ENCODE measurements at places on chromosomes 5 and 9.

GRCh38 chr9:33476503-33476902 lies 2.8 kb upstream of the NOL6 start:
- peaks cover 13% of the 10 kb centered on the region for H3K4me1 ChIP-seq
- DNase-seq = no peak

- H3K27ac ChIP-seq = no peak overlapping the region
- 0 out of 2 replicates have a peak, but pooled peaks cover 4% of the 10 kb centered on the region for H3K4me1 ChIP-seq
- H3K4me3 ChIP-seq = no peak overlapping the region
- peak; percentile 39 for DNase-seq
Measured at GRCh38 chr5:139863855-139864558, 68.4 kb downstream of the PSD2 start.

GRCh38 chr9:130191068-130191748 lies 19.0 kb downstream of the NCS1 start:
- DNase-seq = no peak
- no peaks in the 10 kb centered on the region for H3K4me1 ChIP-seq
- H3K27ac ChIP-seq = no peak overlapping the region
- no peak overlapping the region for H3K4me3 ChIP-seq
- no peaks in the 10 kb centered on the region for H3K36me3 ChIP-seq

DNA sequence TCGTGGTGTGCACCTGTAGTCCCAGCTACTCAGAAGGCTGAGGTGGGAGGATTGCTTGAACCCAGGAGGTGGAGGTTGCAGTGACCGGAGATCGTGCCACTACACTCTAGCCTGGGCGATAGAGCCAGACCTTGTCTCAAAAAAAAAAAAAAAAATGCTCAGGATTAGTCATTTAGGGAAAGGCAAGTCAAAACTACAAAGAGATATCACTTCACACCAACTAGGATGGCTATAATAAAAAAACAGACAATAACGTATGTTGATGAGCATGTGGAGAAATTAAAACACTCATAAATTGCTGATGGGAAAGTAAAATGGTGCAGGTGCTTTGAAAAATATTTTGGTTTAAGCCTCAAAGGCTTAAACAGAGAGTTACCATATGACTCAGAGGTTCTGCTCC lies 6.3 kb upstream of the ANKRD34B start:
- H3K4me1 ChIP-seq = no peaks in the 10 kb centered on the region
- H3K4me3 ChIP-seq = no peak overlapping the region
- DNase-seq = no peak
- no peaks in the 10 kb centered on the region for H3K27me3 ChIP-seq

GRCh38 chr9:23539311-23539710 lies 286.7 kb downstream of the ELAVL2 start:
- no peak overlapping the region for H3K4me3 ChIP-seq
- no peak overlapping the region for H3K27ac ChIP-seq
- no peaks in the 10 kb centered on the region for H3K36me3 ChIP-seq
- H3K27me3 ChIP-seq = no peaks in the 10 kb centered on the region
- no peaks in the 10 kb centered on the region for H3K4me1 ChIP-seq

- no peak overlapping the region for H3K27ac ChIP-seq
- DNase-seq = no peak
- H3K4me3 ChIP-seq = no peak overlapping the region
- no peaks in the 10 kb centered on the region for H3K4me1 ChIP-seq
- no peaks in the 10 kb centered on the region for H3K36me3 ChIP-seq
Measured at GRCh38 chr5:10556893-10557746, 6.8 kb upstream of the ANKRD33B start.

DNA sequence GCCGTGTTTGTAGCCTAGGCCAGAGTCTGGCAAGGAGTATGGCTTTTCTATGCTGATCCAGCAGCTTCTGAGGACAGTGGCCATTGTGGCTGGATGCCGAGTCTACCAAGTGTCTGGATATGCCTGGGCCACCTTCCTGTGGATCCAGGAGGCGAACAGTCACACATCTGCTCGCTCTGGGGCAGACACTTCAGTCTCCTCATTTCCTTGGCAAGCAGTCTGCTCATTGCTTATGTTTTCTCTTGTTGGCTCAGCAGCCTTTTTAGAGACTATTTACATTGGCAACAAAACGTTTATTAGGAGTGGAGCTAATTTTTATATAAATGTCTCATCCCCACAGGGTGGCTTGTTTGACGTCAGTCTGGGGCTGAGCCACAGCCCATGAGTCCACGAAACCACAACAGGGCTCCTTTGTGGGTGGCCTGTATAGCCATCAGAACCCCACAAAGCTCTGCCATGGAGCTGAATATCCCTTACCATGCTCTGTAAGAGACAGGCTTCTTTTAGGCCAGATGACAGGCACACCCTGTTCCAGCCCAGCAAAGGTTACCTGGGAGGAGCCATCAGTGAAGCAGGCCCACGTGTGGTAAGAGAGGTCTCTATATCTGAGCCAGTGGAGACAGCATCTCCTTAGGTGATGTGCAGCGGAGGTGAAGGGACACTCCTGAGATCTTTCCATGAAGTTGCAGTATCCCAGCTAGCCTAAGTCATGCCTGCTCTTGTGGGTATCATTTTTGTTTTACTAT lies 221.7 kb downstream of the DIRAS2 start:
- no peak overlapping the region for H3K4me3 ChIP-seq
- H3K27me3 ChIP-seq = no peaks in the 10 kb centered on the region
- H3K36me3 ChIP-seq = no peaks in the 10 kb centered on the region
- DNase-seq = no peak
- no peak overlapping the region for H3K27ac ChIP-seq

DNA sequence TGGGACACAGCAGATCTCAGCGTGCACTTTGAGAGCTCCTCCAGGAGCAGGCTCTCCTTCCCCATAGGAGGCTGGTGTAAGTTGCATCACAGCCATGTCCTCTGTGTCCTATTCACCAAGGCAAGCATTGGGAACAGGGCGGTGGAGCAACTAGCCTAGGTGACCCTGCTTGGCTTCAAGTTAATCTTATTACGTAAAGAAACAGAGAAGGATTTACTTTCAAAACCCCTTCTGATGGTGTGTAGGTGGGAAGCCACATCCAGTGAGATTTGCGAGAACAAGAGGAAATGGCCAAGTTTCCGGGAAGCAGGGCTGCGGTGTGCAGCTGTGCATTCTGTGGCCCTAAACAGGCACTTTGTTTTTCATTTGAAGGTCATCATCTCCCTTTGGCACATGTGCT lies 80.2 kb downstream of the TRIO start:
- no peak overlapping the region for H3K27ac ChIP-seq
- no peak overlapping the region for H3K4me3 ChIP-seq
- H3K36me3 ChIP-seq = no peaks in the 10 kb centered on the region

DNA sequence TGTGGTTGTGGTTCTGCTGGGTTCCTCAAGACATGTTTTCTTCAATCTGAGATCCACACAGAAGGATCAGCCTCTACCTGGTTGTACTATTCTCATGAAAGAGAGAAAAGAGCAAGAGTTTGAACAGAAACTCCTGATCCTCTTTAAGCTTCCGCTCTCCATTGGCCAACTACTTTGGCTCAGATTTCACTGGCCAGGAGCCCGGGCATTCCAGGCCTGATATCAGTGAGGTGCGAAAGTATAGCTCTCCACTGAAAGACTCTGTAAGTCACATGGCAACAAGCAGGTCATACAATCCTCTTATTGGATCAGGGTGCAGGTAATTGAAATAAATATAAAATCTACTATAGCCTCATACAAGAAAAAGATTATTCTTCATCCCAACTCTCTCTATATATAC lies 920.5 kb downstream of the TLE4 start:
- H3K4me1 ChIP-seq = no peaks in the 10 kb centered on the region
- H3K27me3 ChIP-seq = no peaks in the 10 kb centered on the region
- no peak overlapping the region for H3K27ac ChIP-seq
- DNase-seq = no peak
- H3K36me3 ChIP-seq = no peaks in the 10 kb centered on the region

DNA sequence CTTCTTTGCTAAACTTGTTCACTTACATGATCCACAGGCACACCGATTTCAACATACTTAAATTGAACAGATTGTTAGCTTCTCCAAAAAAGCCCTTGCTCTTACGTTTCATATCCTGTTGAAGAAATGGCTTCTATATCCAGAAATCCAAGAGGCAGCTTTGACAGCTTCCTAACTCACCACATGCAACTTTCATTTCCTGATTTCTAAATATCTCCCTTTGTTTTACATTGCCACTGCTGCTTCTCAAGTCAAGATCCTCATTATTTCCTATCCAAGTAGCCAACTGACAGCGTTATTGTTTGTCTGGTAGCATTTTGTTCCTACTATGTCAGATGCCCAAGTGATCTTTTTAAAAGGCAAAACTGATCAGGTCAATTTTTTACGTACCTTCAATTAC lies 913.2 kb upstream of the TYRP1 start:
- no peaks in the 10 kb centered on the region for H3K27me3 ChIP-seq
- no peaks in the 10 kb centered on the region for H3K4me1 ChIP-seq
- no peak for DNase-seq
- H3K36me3 ChIP-seq = no peaks in the 10 kb centered on the region
- H3K27ac ChIP-seq = no peak overlapping the region
- H3K4me3 ChIP-seq = no peak overlapping the region

DNA sequence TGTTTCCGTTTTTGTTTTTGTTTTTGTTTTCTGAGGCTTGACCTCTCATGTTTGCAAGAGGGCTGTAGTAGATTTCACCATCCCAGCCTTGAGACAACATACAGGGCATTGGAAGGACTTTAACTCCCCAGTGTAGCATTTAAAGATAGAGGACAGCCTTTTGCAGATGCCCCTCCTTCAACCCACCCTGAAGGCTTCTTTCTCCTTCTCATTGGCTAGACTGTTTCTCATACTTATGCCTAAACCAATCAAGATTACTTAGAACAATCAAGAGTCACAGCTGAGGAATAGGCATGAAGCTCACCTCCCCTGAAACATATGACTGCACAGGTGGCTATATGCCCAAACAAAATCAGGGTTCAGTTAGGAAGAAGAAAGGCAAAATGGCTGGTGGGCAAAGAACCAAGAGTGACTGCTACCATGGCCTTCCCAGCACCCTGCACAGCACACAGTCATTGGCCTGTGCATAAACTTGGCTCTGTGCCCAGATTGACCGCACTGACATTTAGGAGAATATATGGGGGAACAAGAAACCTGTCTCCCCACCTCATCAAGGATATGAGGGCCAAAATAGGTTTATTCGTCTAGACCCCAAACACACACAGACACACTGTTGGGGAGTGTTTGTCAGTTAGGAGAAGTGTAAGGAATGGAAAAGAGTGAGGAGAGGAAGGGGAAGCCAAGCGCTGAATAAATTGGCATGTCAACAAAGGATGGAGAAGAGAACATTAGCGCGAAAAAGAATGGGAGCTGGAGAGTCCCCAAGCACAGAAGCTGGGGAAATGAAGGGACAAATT lies 137.3 kb upstream of the RANBP3L start:
- no peak for DNase-seq
- H3K27ac ChIP-seq = no peak overlapping the region
- H3K36me3 ChIP-seq = no peaks in the 10 kb centered on the region
- H3K4me1 ChIP-seq = no peaks in the 10 kb centered on the region
- no peaks in the 10 kb centered on the region for H3K27me3 ChIP-seq
- H3K4me3 ChIP-seq = no peak overlapping the region

DNA sequence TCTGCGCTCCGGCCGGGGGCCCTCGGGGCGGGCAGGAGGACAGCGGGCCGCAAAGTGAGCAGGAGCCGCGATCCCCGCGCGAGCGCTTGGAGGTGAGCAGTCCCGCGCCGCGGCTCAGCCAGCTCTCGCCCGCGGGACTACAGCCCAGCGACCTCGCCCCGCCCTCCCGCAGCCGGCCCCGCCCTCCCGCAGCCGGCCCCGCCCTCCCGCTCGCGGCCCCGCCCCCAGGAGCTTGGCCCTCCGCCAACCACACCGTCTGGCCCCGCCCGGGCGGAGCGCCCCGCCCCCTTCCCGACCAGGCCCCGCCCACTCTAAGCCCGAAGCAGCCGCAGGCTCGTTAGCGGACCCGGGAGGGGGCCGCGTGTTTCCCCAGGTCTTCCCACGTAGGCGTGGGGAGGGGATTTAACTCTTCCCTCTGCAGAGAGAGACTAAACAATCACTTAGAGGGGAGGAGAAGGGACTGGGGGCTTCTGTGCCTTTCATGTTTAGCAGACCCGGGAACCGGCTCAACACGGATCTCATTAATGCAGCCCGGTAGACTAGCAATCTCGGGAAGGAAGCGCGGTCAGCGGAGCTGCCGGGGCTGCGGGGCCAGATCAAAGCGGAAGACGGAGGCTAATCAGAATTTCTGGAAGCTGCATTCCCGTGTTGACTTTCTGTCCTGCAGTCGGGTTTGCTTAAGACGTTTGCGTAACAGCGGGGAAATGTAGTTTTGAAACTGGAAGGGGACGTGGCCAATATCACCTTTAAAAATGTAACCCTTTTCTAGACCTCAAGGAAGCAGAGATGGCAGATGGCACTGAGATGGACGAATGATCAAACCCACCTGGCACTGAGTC lies at the start of gene MYO10:
Gene MYO10 (minus strand): TSS at position 139 of the 839 bp plus-strand sequence. CDS start 480 bp downstream, outside the sequence.
- H3K36me3 ChIP-seq = no peaks in the 10 kb centered on the region
- H3K4me3 ChIP-seq = no peak within 1 kb of the TSS
- H3K27ac ChIP-seq = no peak within 1 kb of the TSS
- no peak for DNase-seq
- no peaks in the 10 kb centered on the region for H3K27me3 ChIP-seq
- no peaks in the 10 kb centered on the region for H3K4me1 ChIP-seq

- H3K27me3 ChIP-seq = no peaks in the 10 kb centered on the region
- H3K27ac ChIP-seq = no peak overlapping the region
- no peaks in the 10 kb centered on the region for H3K36me3 ChIP-seq
- no peak for DNase-seq
Measured at GRCh38 chr9:81370096-81370495, 319.3 kb downstream of the TLE1 start.

DNA sequence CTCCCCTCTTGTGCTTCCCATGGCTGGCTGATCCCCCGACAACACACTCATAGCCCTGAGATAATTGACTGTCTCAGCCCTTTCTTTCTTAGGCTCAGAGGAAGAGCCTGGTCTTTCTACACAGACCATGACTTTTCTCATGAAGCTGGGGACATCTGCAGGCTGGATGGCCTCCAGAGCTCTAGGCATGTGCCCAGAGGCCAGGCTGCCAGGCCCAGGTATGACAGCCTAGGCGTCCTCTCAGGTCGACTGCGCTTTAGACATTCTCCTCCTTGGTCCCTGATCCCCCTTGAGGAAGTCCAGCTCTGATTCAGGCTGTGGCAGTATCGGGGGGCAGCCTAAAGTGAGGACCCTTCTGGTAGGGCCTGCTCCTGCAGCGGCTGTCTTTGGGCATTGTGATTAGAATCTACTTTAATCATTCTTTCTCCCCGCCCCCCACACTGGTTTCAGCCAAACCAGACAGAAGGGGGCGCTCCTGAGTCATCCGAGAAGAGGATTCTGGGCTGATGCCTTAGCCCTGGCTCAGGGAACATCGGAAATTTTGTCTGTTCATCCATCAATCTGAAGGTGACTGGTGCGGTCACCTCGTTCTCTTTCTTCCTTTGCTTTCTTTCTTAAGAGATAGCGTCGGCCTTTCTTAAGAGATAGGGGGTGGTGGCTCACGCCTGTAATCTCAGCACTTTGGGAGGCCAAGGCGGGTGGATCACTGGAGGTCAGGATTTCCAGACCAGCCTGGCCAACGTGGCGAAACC lies 66.5 kb upstream of the HSPA9 start:
- no peaks in the 10 kb centered on the region for H3K4me1 ChIP-seq
- H3K36me3 ChIP-seq = no peaks in the 10 kb centered on the region
- H3K4me3 ChIP-seq = no peak overlapping the region
- peaks cover 3% of the 10 kb centered on the region for H3K27me3 ChIP-seq
